B cell (primary cell): ENCODE measurements at places on chromosomes 7 and 10. TPM values are rescaled to one million over a fixed set of nuclear protein-coding genes. Genes with fewer than 3 reads are reported as not detected.

- no peak for DNase-seq
These were observed 275.6 kb upstream of the FOXK1 start for GRCh38 chr7:4406288-4407058.

DNA sequence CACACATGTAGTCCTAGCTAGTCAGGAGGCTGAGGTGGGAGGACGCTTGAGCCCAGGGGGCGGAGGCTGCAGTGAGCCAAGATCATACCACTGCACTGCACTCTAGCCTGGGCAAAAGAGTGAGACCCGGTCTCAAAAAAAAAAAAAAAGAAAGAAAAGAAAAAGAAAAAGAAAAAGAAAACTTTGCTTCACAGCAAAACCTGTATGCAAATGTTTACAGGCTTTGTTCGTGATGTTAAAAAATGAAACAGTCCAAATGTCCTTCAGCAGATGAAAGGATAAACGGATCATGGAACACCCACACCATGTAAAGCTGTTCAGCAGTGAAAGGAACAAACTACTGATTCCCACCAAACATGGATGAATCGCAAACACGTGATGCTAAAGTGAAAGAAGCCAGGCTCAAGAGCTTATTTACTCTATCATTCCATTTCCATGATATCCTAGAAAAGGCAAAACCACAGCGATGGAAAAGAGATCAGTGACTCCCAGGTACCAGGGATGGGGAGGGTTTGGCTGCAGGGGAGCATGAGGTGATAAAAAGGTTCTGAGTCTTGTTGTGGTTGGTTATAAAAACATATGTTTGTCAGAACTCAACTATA lies 15.1 kb downstream of the LRRC20 start:
- no peak for DNase-seq

DNA sequence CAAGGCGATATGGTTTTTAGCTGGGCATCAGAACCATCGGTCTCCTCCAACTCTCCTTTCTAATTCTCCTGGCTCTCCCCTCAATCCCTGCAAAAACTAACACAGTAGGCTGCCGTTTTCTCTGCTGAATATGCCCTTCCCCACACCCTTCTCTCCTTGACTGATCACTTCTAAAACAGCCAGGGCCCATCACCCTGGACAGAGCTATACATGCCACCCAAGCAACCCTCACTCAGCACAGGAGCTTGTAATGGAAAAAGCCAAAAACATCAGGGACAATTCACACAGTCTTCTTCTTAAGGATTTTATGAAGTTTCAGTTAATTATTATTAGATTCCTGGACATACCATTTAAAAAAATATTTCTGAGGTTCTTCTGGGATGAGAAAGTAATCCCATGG lies 61.5 kb downstream of the PIK3AP1 start:
- DNase-seq: no peak

- DNase-seq: no peak
These were observed 21.5 kb downstream of the LRRN3 start for GRCh38 chr7:111112439-111112838.

- DNase-seq: no peak
These were observed 2.3 kb upstream of the PRKAR1B start for GRCh38 chr7:729140-730000.

GRCh38 chr10:105023211-105024111 lies 382.4 kb downstream of the SORCS3 start:
- no peak for DNase-seq

DNA sequence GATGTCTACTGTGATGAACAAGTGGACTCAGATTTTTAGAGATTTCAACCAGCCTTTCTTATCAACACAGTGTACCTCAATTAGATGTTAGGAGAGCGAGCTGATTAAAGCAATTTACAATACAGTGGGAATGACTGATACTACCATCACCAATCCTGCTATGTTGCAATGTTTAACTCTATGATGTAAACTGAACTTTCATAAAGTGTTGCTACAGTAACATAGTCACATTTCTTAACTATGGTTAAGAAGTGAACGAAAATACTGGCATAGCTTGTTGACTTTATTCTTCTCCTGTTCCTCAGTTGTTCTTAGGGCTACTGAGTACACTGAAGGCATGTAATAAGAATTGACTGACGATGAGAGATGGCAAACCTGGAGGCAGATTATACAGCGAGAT lies 139.8 kb downstream of the MYOF start:
- DNase-seq: no peak

GRCh38 chr7:142645777-142646176 lies 103.5 kb upstream of the PRSS1 start:
- DNase-seq: no peak

- no peak for DNase-seq
These were observed 168.7 kb downstream of the CUX1 start for GRCh38 chr7:101985903-101986734.

DNA sequence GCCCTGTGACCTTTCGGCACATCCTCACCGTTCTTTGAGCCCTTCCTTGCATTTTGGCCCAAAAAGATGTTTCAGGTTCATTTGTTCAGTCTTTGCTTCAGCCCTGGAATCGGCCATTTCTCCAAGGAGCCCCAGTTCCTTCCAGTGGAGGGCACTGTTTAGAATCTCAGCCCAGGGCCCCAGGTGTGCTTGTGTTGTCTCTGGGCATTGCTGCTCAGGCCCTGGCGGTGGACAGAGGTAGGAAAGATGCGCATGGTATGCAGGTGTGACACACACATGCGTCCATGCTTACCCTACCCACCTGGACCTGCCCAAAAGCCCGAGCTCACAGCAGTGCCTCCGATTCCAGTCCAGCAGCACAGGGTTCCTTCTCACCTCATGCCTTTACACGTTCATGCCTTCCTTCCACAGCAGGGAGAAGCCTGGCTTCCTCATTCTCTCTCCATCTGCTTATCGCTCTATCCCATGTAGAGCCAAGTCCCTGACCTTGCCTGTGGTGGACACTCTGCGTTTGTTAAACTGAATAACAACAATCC lies 70.6 kb downstream of the LHPP start:
- no peak for DNase-seq

- DNase-seq: no peak
These were observed 34.5 kb upstream of the TAC1 start for GRCh38 chr7:97697396-97697795.

DNA sequence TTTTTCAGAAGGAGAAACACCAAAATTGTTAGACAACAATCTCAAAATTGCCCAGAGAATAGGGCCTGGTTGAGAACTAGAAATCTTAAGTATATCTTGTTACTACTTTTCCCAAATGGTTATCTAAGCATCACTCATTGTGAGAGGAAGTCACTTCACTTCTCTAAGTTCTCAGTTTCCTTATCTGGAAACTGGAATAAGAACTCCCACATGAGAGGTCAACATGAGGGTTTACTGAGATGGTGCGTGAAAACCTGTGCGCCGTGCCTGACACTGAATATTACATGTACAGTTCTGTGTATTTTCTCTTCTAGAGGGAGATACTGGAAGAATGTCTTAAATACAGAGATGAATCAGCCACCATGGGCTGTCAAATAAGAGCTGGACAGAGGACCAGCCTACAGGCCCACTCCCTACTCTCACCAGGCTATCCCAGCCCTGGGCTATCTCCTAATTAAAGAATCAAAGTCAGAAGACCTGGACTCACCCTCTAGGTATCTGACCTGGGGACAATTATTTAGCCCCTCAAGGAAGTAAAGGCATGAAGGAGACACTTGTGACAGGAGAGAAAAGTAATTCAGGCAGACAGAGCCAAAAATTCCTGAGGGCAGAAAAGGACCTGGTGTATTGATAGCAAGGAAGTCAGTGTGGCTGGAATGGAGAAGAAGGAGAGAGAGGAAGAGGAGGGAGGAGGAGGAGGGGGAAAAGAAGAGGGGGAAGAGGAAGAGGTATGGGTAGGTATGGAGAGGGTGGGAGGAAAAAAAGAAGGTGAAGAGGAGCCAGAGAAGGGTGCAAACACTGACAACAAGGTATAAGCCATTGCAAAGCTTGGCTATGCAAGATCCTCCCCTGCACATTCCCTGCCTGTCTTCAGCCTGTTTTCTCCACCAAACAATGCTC lies 44.9 kb downstream of the CCDC71L start:
- no peak for DNase-seq

DNA sequence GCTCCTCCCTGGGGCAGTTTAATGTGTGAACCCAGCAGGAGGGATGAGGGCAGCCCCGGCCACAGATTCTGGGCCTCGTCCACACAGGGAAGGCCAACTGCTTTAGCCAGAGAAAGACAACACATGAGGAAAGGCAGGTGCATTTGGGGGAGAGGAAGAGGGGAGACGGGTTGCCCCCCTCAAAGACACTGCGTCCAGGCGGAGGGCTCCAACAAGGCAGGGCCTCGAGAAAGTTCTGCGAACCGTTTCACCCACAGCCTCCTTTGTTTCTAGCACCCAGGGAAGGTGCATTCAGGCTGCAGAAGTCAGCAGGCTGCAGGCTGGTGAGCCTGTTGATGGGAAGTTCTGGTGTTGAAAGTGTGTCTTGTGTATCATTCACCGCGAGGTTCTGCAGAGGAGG lies 10.1 kb downstream of the FOXL3 start:
- DNase-seq: no peak

DNA sequence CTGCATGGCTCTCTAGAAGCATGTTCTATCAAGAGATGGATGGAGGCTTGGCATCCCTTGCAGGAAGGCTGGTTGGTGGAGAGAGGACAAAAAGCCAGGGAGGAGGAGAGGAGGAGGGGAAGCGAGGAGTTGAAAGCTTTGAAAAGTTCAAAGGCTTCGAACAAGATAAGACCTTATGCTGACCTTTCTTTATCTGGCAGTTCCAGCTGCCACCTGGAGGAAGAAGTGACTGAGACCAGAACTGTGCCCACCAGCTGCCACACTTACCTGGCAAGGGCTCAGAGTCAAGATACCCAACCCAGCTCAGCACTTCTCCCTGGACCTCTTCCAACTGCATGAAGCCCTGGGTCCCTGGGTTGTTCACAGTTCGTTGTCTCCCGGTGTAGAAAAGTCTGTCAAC lies 14.8 kb downstream of the CCL24 start:
- no peak for DNase-seq

GRCh38 chr7:91288208-91288824 lies 24.1 kb downstream of the FZD1 start:
- DNase-seq: no peak

DNA sequence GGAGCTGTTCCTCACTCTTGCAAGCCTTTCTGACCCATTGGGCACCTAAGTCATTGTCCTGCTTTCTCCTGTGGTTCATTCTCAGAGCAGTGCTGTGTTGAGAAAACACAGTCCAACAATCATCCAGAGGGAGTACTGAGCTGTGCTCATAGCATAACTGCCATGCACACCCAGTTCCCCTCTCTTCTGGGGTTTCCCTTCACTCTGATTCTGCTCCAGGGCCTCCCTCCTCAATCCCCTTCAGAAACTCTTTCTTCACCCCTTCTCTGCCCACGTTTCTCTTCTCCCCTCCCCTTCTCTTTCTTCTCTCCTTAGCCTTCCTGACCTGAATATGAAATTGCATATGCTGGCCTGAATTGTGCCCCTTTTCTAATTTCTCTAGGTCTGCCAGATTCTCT lies 155.8 kb downstream of the AOAH start:
- no peak for DNase-seq

- DNase-seq: no peak
These were observed 30.2 kb downstream of the MET start for GRCh38 chr7:116702046-116702785.

DNA sequence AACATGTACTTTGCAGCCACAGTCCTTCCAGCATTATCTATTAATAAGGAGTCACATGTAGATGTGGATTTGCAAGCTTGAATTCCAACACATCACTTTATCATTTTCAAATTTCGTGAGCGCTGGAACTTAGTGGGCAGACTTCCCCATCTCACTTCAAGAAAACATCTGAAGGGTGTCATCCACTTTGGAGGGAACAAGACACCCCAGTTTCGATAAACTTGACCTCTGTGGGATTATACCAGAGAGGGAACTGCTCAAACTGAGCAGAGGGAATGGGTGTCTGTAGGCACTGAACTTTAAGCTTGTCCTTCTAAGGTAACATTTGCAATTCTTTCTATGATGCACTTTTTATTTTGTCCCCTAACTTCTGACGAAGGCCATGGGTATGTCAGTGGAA lies 27.5 kb downstream of the ADRB1 start:
- no peak for DNase-seq

DNA sequence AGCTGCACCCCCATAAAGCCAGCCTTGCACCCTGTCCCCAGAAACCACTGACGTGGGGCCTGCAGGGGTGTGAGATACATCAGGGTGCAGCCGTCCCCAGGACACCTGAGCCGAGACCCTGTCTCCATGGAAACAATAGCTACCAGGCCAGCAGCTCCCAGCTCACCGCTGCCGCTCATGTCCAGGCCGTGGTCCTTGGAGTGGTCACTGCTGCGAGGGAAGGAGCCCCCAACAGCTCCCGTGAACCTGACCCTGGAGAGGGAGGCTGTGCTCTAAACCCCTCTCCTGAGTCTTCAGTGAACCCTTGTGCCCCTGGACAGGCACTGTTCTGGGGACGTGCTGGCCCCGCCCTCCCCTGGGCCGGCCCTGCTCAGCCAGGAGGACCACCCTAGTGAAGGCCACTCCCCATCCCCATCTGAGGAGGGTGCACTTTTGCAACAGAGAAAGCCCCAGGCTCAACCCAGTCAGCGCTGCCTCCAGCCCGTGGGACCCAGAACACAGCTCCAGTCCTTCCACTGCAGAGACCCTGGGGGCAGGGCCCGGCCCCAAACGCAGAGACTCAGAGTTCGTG lies 19.6 kb upstream of the INPP5A start:
- DNase-seq: no peak

DNA sequence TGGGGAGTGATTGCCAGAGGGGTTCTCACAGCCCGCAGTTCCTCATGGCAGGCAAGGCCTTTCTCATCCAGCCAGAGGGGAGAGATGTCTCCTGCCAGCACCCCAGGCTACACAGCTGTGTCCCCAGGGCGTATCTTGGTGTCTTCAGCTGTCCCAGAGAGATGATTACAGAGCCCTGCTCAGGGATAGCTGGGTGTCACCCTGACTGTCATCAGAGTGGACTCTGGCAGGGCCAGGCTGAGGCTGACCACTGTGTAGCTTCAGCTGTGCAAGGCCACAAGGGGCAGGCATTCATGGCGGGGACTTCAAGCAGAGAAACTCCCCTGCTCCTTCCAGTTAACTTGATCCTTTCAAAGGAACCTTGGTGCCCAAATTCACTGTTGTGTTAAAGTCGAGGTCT lies 124.2 kb downstream of the RGS10 start:
- no peak for DNase-seq

Gene CC2D2B
- total RNA-seq: 1.2 and 2.1 TPM in 2 replicates

Gene OR2A12
- total RNA-seq: not detected in 2 replicates

Gene ELFN1
- 0.07 and 0.12 TPM in 2 replicates for total RNA-seq

Gene NRBF2
- total RNA-seq: 20.5 and 24.6 TPM in 2 replicates

Gene NOS3
- 0.39 TPM in 1 of 2 replicates, not detected in the other for total RNA-seq

Gene DYDC2
- not detected in 2 replicates for total RNA-seq

Gene NAT16
- total RNA-seq: not detected in 2 replicates

Gene TFR2
- 8.3 and 10.0 TPM in 2 replicates for total RNA-seq

Gene NKX6-2
- not detected in 2 replicates for total RNA-seq

Gene GTF2IRD2
- total RNA-seq: 57.4 and 59.1 TPM in 2 replicates

Gene VAX1
- total RNA-seq: not detected in 2 replicates

Gene MBLAC1
- total RNA-seq: 4.5 TPM in 2 replicates

Gene SRRM3
- total RNA-seq: not detected in 2 replicates
